ENCODE measurements at places on chromosomes 1 and 21. TPM values are rescaled to one million over a fixed set of nuclear protein-coding genes. Genes with fewer than 3 reads are reported as not detected.

The S100A11 gene
- 79.9 TPM for total RNA-seq

- no peak for DNase-seq
Observed at GRCh38 chr1:158652721-158653334, 33.7 kb downstream of the SPTA1 start.

- peak; percentile 4 for DNase-seq
Observed at GRCh38 chr1:244678697-244679096, 25.8 kb downstream of the DESI2 start.

- DNase-seq, result no peak
Observed at GRCh38 chr1:228285661-228286504, 78.0 kb downstream of the OBSCN start.

- DNase-seq, result no peak
Observed at GRCh38 chr1:191541758-191542157, 616.5 kb upstream of the RGS18 start.

DNA sequence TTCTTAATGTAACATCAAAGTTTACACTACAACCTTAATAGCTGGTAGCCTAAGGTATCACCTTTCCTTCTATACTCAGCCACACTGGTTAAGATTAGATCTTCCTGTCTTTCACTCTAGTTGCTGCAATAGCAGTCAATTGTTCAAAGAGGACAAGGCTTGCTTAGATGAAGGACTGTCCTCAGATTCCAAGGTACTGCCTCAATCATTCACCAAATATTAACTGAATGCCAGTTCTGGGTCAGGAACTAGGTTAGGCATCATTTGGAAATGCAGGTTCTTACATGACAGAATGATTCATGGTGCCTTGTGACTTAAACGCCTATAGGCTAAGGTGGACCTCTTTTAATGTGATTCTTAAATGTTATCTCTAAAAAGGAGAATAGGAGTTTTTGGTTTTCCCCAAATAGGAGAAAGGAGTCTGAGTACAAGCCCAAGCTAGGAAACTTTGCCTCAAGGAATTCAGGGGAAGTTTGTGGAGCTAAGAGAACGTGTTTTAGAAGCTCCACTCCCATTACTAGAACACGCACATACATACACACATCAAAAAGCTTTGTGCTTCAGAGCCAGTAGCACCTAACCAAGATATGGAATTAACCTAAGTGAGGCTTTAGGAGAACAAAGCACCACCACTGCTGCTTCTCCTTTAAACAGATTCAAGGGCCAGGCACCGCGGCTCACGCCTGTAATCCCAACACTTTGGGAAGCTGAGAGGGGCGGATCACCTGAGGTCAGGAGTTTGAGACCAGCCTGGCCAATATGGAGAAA, 8.5 kb upstream of the WDR47 start:
- peak; percentile 26 for DNase-seq

The GART gene
- 58.1 TPM for total RNA-seq

GRCh38 chr21:15144026-15144425, 79.2 kb upstream of the NRIP1 start:
- no peak for DNase-seq

DNA sequence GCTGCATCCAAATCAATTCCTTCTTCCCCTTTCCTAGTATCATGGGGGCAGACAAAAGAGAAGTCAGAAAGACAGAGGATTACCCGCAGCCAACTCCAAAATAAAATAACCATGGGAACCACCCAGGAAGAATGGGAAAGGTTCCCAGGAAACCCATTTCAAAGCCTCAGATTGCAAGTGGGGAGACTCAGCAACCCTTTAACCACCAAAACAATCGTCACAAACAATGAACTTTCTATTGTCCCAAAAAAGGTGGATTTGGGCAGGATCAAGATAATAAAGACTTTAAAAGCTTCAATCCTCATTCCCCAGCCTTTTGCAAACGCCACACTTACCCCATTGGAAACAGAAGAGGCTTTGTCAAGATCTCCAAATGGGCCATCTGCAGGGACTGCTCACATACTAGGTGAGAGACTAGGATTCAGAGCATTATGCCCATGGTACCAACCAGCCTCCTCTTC, 5.1 kb downstream of the TIAM1 start:
- no peak for DNase-seq

The IL24 gene
- not detected for total RNA-seq

GRCh38 chr1:70034403-70034802, 171.0 kb downstream of the LRRC40 start:
- DNase-seq, result no peak

GRCh38 chr1:16048573-16049189, 5.1 kb downstream of the CLCNKB start:
- no peak for DNase-seq

The OR2T6 gene
- not detected for total RNA-seq

DNA sequence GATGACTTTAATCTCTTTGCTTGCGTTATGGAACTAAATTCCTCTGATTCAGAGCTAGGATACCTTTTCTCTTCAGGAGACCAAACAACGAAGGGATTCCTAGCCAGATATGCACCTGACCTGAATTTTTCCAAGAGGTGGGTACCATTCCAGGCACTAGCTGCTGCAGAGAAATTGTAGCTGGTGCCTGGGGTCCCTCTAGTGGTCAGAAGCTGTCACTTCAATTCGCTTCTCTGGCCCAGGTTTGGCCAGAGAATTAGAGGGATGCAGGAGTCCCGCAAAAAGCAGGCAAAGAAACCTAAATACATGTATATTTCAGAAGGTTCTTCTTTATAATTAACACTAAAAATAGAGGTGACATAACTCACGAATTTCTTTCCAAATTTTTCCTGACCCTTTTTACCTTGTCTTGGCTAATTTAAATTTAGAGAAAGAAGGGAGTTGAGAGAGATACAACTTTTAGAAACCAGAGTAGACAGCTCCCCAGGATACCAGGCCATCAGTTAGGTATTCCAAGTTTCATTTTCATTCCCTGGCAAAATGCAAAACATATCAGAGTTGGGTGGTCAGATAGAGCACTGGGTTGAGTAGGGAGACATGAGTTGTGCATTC, 9.6 kb downstream of the ACKR1 start:
- no peak for DNase-seq

DNA sequence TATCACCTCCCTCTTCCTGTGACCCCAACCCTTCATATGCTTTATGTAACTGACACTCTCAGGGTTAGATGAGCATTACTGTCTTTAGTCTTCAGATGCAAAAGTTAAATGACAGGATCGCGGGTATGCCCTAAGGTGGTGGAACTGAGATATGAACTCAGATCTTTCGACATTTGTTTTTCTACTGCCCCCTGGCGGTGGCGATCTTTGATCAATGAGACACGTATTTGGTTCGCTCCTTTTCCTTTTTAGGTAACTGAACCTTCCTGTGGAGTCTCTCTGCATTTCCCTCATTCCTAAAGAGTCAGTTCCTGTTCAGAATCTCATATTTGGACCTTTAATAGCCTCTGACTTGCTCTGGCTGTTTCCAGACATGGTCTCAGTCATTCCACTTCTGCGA, 47.8 kb upstream of the ZP4 start:
- DNase-seq, result no peak

The FHAD1 gene
- 1.4 TPM for total RNA-seq

The ATP13A2 gene
- 11.6 TPM for total RNA-seq

DNA sequence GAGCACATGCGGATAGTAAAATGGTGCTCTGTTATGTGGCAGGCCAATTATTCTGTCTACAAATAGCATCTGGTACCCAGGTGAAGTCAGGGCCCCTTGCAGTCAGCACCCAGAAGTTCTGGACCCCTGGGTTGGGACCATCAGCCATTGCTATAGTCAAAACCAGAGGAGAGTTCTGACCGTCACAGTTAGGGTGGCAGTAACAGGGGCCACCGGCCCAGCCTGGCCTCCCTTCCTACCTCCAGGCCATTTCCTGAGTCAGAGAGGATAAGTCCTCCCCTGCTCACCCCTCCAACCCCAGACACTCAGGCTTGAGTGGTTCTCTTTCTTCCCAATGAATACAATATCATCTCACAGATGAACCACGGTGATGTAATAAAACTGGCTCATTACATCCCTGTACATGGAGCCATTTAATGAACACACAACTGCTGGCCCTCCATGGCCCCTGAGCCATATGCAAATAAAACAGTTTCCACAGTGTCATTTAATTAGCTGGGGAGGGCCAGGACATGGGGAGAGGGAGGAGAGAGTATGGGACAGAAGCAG, 673.6 kb downstream of the MATN1 start:
- no peak for DNase-seq

The PPIH gene
- total RNA-seq, result 22.1 TPM

The EPHB2 gene
- total RNA-seq, result 13.6 TPM

GRCh38 chr1:79090985-79091384, 84.5 kb upstream of the ADGRL4 start:
- no peak for DNase-seq

- no peak for DNase-seq
Observed at GRCh38 chr1:72526926-72527325, 244.6 kb upstream of the NEGR1 start.

DNA sequence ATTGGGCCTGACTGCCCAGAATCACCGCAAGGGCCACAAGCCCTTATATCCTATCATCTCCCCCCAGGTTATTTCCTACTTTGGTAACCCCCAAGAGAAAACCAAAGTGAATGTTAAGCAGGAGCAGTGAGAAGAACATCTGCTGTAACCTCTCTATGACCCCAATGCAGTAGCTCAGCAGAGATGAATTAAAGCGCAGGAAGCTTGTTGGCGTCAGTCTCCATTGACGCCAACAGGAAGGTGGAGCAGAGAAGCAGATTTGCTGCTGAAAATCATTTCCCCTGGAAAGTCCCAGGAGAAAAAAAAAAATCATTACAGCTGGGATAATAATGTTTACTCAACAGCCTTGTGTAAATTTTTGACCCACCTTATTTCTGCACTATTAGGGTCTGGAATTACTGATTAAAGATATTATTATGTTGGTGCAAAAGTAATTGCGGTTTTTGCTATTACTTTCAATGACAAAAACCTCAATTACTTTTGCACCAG, 33.2 kb upstream of the FAM163A start:
- peak; percentile 55 for DNase-seq

The ITLN2 gene
- total RNA-seq, result not detected

GRCh38 chr1:15168479-15168878, 14.9 kb downstream of the TMEM51 start:
- DNase-seq, result no peak

- DNase-seq, result no peak
Observed at GRCh38 chr1:67840449-67840848, 7.2 kb upstream of the GNG12 start.

DNA sequence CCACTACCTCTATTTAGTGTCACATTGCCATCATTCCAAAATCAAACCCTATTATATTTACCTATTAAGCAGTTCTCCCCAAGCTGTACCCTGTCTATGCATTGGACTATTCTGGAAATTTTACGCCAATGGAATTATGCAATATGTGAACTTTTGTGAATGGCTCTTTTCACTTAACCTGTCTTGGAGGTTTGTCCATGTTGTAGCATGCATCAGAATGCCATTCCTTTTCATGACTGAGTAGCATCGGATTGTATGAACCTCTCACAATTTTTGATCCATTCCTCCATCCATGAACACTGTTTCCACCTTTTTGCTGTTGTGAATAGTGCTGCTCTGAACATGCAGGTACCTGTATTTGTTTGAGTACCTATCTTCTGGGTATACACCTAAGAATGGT, 33.7 kb downstream of the FAM163A start:
- DNase-seq, result no peak

The SPRR1B gene
- 22.3 TPM for total RNA-seq

The FCRL5 gene
- 0.10 TPM for total RNA-seq

- no peak for DNase-seq
Observed at GRCh38 chr1:58573705-58574591, 3.1 kb downstream of the TACSTD2 start.

DNA sequence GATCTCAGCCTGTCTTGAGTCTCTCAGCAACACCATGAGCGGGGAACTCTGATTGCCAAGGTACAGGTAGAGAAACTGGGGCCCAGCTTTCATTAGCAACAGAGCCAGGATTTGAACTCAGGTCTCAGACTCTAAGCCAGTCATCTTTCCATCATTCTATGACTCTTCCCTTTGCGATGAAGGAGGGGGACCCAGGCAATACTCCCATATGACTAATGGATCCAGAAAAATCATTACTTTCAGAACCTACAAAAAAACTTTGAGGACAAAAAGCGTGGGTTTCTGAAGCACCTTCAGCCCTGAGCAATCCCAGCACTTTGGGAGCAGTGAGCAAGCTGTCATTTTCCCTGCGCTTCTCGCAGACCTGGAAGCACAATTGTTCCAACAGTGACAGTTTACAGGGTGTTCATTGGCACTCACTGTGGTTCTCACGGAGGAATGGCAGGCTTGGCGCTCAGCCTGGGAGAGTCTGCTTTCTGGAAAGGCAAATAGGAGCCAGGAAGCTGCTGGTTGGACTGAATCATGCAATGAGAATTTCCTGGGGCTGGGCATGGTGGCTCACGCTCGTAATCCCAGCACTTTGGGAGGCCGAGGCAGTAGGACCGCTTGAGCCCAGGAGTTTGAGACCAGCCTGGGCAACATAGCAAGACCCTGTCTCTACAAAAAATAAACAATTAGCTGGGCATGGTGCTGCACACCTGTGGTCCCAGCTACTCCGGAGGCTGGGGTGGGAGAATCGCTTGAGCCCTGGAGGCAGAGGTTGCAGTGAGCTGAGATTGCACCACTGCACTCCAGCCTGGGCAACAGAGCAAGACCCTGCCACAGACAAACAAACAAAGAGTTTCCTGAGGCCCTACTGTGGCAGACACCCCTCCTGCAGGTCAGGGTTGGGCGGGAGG, 40.1 kb downstream of the SLC2A7 start:
- no peak for DNase-seq

DNA sequence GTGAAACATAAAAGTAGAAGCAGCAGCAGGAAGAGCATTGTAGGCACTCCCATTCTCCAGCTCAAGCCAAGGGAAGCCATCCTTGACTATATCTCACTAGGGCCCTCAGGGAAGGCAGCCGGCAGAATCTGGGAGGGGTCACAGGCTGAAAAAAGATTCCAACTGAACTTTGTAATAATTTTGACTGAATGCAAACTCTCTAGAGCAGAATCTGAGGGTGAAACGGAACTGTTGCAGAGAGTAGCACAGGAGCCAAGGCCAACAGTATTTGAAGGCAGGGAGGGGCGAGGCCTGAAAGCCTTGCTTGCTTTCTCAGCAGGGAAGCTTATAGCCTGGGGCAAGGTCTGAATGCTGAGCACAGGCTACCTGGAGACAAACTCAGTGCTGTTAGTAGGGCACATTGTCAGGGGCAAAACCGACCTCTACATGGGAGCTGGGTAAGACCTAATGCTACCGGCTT, 180.6 kb downstream of the COL24A1 start:
- DNase-seq, result peak; percentile 67

The ACTRT2 gene
- total RNA-seq, result not detected

Data from skin of body (tissue), 3 donors.